ENCODE measurements at places on chromosomes 7 and 10.
A peak's percentile ranks its signal among the peaks of the same experiment; 100 is the strongest.

DNA sequence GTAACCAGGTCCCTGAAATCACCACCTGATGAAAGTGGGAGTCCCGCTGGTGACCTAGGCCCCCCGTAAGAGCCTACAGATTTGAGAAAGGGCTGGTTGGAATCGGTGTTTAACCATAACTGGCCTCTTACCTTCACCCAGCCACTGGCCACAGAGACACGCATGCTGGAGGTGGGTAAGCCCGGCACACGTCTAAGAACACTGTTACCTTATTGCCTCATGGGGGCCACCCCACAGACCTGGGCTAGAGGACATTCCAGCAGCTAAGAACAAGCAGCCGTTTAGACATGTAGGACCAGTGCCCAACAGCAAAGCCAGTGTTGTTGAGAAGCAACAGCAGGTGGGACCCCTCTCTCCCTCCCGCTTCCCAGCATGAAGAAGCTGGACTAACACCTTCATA lies 2.5 kb upstream of the GDF2 start:
- no peak for DNase-seq

- peak; percentile 21 for DNase-seq
Observed at GRCh38 chr7:139159900-139160675, 50.6 kb upstream of the ZC3HAV1 start.

DNA sequence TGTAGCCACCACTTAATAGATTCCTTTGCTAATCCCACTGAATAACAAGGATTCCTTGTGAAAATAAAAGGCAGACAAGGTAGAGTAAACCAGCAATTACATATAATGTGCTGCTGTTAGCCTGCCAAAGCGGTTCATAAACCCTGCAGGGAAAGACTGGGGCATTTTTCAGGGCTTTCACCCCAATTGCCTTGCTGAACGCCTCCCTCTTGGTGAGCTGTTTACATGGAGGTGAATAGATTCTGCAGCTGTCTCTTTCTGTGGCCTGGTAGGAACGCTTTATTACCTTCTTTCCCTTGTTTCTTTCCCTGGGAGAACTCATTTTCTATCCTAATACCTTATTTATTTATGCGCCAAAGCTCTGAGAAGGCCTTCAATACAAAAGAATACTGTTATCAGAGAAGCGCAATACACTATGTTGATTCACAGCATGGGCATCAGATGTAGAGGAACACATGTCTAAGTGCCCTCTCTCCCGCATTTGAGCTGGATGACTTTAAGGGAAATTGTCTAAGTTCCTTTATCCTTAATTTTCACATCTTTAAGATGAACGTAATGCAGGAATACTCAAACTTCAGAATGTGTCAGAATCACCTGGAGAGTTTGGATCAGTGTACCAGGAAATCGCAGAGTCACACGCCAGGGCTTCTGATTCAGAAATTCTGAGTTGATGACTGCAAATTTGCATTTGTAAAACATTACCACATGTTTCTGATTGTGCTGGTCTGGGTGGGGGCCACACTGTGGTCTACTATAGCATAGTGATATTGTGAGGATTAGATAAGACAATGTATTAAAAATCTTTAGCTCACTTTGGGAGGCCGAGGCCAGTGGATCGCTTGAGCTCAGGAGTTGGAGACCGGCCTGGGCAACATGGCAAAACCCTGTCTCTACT lies 1203.8 kb downstream of the SORCS3 start:
- DNase-seq: no peak

DNA sequence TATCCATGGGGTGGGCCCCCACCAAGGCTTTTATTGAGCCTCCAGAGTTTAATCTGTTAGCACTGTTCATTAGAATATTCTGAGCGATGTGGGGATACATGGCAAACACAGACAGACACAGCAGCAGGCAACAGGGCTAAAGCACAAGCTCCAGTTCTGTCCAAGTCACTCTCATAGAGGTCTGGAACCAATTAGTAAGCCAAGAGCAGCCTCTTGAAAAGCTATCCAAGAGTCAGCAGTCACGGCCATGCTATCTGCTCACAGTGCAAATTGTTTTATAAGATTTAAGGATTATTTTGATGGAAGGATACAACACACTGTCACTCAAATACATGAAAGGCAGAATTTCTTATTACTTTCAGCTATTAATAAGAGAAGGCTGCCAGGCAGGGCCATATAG lies 86.4 kb upstream of the DGKB start:
- DNase-seq: no peak

DNA sequence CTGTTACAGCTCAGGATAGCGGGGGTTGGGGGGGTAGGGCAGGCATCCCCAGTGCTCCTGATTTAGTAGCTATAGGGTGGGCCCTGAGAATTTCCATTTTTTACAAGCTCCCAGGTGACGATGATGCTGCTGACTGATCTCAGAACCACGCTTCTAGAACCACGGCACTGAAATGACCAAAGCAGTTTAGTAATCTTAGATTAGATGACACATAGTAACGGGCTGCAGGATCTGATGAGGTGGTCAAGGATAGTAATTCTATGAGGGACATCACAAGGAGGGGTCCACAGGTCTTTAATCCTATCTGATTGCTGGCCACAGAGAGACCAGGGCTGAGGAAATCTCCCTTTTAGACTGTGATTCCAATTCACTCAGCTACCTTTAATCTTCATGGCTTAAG lies 167.2 kb downstream of the JAZF1 start:
- DNase-seq: no peak

DNA sequence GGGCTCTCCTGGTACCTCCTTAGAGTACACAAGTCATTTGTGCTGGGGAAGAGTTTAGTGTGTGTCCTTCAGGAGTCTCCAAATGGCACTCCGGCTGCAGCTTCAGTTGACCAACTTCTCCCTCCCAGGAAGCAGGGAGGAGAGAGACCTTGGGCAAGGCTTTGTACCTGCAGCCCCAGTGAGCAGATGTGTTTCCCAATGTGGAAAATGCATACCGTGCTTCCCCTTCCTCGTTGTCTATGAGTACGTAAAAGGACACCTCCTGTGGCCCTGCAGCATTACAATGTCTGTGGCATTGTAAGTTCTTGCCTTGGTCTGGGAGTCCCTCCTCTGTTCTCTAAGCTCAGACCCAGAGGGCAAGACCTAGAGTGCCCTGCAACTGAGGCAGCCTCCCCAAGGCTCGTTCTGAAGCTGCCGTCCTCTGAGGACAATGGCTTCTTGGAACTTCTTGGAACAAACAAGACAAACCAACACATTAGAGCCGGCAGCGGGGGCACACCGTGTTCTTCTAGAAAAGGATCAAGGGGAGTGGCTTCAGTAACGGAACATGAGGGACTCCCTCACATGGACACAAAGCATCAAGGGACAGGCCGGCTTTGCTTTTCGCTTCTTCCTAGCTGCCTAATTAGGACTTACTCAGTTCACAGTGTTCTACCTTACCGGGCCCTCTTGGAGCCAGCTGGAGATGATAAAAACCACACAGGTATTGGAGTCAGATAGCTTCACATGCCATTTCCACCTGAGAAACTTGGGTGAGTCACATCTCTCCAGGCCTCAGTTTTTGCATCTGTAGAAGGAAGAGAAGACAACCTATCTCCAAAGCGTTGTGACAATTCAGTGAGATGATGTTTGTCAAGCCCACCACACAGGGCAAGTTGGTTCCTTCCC lies 20.9 kb upstream of the PPA1 start:
- no peak for DNase-seq

DNA sequence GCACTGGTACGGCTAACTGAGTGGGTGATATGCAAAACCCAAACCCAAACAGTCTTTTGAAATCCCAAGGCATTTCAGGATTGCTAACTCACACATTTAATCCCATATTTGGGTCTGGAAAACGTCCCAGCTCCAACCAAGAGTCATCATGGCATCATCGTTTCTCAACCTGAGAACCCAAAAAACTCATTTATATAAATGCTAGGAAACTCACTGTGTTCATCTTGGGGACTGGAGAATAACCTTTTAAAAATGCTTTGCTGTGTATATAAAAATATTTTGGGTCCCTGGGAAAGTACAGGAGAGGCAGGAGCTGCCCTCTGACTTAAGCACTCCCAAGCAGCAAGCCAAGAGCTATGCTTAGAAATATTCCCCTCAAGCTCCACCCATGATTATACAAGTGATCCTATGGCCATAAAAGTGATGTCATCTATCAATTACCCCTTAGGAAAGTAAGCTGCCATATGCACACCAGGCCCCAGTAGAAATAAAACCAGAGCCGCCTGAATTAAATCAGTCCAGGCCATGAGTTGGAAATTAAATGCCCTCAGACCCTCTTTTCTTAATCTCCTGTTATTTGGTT lies 352.1 kb downstream of the FRMD4A start:
- peak; percentile 86 for DNase-seq

DNA sequence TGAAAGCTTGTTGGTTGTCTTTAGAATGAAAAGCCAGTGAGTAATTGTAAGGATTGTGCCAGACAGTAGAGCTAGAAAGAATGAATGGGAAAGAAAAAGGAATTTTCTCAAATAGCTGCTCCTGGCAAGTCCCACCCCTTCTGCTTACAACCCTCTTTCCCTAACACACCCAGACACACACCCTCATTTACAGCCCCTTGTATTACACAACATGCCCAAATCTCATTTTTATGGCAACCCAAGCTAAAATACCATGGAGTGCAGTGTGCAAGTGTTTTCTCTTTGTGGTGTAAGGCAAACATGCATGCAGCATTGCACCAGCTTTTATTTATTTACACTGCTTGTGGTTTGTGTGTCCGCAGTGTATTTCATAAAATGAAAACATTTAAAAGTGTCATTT lies 1.5 kb downstream of the PRKAR2B start:
- DNase-seq: peak; percentile 47

DNA sequence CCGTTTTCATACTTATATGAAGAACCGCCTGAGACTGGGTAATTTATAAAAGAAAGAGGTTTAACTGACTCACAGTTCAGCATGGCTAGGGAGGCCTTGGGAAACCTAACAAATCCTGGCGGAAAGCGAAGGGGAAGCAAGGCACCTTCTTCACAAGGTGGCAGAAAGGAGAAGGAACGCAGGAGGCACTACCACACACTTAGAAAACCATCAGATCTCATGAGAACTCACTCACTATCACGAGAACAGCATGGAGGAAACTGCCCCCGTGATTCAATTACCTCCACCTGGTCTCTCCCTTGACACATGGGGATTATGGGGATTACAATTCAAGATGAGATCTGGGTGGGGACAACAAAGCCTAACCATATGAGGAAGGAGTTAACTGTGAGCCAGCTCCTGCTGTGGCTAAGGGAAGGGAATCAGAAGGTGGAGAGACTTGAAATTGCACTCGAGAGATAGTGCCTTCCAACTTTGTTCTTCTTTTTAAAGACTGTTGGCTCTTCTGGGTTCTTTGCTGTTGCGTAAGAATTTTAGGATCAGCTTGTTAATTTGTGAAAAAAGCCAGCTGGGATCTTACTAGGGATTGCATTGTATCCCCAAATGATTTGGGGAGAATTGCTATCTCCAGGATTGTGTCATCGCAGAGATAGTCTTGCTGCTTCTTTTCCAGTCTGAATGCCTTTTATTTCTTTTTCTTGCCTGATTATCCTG lies 21.0 kb downstream of the OPTN start:
- DNase-seq: no peak

DNA sequence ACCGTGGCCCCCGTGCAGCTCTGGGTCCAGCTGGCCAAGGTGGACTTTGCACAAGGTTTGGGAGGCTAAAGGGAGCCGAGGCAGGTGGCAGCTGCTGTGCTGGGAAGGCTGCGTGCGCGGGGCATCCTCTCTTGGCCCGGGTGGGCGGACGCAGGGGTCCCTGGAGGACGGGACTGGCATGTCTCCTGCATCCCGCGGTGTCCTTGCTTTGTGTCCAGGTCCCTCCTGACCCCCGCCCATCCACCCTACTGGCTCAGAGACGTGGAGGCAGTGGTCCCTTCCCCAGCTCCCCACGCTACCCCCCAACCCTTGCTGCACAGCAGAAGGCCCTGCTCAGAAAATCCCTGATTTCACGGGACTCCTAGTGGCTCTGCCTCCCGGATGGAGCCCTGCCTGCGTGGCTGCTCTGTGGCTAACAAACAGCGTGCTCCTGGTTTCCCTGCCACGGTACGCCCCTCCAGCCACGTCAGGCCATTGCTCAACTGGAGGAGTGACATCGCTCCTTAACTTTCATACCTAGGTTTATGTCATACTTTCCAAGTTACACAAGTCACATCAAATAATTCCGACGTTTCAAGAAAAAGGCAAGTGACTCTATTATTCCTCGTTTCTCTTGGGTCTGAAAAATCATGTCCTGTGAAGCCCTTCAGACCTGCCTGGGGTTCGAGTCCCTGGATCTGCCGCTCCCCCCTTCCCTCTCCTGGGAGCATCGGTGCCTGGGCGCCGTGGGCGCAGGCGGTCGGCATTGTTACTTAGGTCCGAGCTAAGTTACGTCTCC lies 421.9 kb downstream of the DNAJB6 start:
- no peak for DNase-seq

- DNase-seq: no peak
Observed at GRCh38 chr10:64745565-64745964, 1224.4 kb downstream of the REEP3 start.

DNA sequence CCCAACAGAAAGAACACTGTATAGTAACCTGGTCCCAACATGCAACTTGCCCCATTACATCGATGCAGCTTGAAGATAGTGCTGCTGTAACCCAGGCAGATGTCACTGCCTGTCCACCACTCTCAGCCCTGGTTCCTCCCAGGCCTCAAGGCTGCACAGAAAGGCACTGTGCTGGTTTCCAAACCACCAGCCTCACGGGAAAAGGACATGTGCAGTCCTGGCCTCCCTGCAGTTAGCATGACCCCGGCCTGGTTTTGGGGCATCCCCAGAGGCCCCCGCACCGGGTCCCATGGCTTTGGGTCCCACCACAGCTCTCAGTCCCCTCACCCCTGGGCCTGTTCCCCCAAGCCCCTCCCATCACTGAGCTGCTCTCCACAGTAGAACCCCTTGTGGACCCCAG lies 214.5 kb downstream of the TNS3 start:
- no peak for DNase-seq

- DNase-seq: peak; percentile 10
Observed at GRCh38 chr7:22823142-22823497, 471 bp upstream of the TOMM7 start.

DNA sequence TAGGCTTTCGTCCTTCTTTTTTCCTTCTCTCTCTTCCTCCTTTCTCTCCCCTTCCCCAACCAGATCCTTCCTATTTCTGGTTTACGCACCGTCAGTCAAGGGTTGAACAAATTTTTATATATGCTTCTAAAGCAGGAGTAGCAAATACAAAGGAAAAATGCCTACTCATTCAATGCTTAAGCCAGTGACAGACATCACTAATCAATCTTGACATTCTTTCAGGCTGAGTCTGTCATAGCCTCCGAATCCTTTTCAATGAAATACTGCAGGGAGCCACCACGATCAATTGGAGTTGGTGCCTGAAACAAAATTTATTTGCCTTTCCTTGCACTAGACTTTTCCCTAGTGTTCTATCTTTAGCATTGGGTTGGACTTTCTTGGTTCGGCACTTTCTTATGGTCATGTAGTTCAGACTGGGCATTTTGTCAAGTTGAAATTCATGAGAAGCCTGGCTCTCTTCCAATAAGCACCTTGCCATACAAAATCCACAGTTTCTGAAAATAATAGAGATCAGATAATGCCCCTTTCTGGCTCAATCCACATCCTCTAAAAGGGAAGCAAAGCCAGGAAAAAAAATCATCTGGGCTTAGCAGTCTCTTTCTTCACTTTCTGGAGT lies 239.5 kb upstream of the PLXNA4 start:
- DNase-seq: peak; percentile 2

Data from EL (cell line).